Body of pancreas (tissue), 4 donors: ENCODE measurements at places on chromosomes 5 and 9.

- peak; percentile 51 for DNase-seq
Observed at GRCh38 chr9:129141066-129142041, 30.1 kb downstream of the PTPA start.

GRCh38 chr9:29796291-29796952 is 2223.1 kb upstream of the C9orf72 start:
- no peak for DNase-seq

GRCh38 chr9:13279284-13280141 is at the start of gene MPDZ:
TSS of gene MPDZ (minus strand) at chr9:13279692. CDS start at chr9:13250315, 29,377 bp downstream.
- peak; percentile 57 for DNase-seq

GRCh38 chr5:168168978-168169698 is 122.3 kb upstream of the WWC1 start:
- no peak for DNase-seq

DNA sequence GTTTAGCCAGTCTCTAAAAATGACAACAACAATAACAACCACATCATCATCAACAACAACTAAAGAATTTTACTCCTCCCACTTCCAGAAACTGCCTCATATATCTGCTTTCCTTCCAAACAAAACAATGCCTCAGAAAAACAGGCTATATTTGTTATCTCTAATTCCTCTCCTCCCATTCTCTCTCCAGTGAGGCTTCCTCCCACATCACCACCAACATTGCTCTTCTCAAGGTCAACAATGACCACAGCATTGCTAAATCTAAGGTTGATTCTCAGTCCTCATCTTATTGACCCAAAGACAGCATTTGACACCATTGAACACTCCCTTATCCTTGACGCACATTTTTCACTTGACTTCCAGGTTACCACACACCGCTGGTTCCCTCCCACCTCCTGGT is 38.1 kb upstream of the PRUNE2 start:
- no peak for DNase-seq

DNA sequence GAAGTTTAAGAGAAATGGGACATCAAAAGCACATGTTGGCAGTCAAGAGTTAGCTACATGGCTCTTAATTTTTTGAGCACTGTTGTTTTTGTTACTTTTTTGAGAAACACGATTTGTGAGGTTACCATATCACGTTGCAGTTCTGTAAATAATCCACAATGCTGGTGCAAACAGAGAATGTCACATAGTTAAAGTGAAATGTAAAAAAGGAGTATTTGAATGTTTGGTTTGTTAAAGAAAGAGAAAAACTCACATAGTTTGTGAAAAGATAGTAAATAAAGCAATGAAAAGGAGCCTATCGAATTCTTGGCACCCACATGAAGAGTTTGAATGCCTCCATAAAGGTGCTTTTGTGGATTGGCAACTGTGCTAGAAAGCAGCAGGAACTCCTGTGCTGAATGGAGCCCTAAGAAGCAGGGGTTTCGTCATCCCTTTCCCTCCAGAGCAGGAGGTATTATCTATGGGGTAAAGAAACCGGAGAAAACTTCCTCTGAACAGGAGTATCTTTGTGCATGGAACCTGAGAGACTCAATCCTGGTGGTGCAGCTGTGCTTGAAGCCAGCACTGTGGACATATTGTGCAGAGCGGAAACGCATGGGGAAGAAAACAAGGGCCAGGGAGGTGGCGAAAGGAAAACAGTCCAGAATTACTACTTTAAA is 148.5 kb upstream of the OTULINL start:
- no peak for DNase-seq

DNA sequence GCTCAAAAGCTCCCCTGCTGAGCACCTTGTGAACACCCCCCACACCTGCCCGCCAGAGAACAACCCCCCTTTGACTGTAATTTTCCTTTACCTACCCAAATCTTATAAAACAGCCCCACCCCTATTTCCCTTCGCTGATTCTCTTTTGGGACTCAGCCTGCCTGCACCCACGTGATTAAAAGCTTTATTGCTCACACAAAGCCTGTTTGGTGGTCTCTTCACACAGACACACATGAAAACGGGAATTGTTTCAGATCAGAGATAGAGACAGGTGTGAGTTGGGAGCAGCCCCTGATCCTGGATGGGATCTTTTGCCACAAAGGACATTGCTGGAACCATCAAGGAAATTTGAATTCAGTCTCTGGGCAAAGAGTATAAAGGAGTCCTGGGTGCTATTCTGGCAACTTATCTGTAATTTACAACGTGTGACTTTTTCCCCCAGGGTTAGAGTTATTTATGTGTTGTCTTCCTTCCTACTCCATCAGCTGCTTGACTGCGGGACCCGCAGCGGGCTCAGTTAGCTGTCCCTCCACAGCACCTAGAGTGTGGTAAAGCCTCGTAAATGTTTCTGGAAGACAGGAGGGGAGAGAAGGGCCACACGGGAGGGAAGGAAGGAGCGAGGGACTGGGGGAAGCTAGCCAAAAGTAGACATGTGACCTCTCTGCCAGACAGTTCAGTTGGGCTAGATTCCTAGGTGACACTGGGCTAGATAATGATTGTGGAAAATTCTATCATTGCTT is 437.0 kb downstream of the ZNF608 start:
- no peak for DNase-seq

- no peak for DNase-seq
Observed at GRCh38 chr9:21357479-21358460, 7.1 kb upstream of the IFNA6 start.

GRCh38 chr5:148829248-148829594 is 2.8 kb downstream of the ADRB2 start:
- no peak for DNase-seq

- peak; percentile 78 for DNase-seq
Observed at GRCh38 chr9:74777136-74777879, 110.4 kb downstream of the TRPM6 start.
